ENCODE measurements at places on chromosomes 13 and 19.

DNA sequence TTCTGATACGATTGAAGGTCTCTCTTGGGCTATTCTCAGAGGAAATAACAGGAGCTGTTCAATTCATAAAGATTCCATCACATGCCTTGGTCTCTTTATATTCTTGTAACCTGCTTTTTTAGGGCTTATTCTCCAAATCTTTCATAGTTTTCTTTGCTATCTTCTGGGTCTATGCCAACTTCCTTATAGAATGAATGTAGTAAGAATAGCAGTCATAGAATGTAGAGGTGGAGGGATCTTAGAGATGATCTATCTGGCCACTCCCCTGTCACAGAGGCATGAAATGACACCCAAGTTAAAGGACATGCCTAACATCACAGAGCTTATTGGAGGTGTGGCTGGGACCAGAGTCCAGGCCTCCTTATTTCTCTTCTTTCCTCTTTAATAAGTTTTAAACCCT, 13.2 kb downstream of the LCP1 start:
- no peak for DNase-seq

DNA sequence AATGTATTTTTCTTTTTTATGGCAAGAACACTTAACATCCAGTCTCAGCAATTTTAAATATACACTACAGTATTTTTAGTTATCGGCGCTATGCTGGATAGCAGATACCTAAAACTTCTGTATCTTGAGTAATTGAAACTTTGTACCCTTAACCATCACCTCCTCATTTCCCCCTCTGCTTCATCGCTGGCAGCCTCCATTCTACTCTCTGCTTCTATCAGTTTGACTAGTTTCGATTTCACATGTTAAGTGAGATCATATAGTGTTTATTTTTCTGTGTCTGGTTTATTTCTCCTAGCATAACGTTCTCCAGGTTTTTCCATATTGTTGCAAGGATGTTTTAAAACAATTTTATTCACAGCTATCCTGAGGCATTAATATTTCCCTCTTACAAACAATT, 340.8 kb upstream of the SLC10A2 start:
- no peak for DNase-seq

DNA sequence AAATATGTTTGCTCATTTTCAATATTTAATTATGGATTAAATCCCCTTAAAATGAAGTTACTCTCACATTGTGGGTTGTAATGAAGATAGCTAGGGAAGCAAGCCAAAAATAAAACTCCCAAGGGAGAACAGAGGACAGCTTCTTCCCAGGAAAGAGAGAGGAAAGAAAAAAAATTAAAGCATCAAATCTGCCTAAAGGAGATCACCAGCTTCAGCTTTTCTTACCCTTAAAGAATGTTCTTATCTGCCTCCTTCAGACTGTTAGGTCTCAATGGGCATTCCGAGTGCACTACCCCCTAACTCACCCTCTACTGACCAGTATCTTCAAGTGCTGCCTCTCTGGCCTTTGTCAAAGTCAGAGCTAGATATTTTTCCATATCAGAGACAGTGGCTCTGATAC, 55.2 kb downstream of the XPO4 start:
- DNase-seq: no peak

- DNase-seq: no peak
These were observed 37.3 kb downstream of the CILP2 start for GRCh38 chr19:19575411-19575810.

- no peak for DNase-seq
These were observed 379.7 kb downstream of the GPC5 start for GRCh38 chr13:91778123-91778522.

DNA sequence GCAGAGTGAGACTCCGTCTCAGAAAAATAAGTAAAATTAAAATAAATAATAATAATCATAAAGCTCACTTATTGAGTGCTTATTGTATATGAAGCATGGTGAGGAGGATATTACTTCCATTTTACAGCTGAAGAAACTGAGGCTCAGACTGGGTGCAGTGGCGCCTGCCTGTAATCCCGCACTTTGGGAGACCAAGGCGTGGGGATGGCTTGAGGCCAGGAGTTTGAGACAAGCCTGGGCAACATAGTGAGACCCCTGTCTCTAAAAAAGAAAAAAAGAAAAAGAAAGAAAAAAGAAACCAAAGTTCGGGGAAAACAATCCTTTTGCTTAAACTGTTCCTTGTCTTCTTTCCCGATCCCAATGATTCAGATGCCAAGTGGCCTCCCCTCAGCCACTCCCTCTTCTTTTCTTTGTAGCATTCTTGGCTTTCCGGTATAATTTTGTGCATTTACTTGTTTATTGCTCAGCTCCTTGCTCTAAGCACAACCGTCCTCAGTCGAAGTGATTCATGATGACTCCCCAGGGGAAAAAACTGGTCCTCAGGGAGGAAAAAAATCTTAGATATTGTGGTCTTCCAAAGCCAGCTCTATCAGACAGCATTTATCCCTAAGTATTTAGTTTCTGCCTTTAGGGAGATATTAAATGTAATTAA, 965 bp upstream of the EIF3G start:
- DNase-seq: peak; percentile 50

GRCh38 chr19:3821156-3821555, 35.0 kb upstream of the MATK start:
- DNase-seq: no peak

Data from fibroblast of the conjunctiva (primary cell).